ENCODE measurements at places on chromosomes 16 and 17. TPM values are rescaled to one million over a fixed set of nuclear protein-coding genes. Genes with fewer than 3 reads are reported as not detected.

DNA sequence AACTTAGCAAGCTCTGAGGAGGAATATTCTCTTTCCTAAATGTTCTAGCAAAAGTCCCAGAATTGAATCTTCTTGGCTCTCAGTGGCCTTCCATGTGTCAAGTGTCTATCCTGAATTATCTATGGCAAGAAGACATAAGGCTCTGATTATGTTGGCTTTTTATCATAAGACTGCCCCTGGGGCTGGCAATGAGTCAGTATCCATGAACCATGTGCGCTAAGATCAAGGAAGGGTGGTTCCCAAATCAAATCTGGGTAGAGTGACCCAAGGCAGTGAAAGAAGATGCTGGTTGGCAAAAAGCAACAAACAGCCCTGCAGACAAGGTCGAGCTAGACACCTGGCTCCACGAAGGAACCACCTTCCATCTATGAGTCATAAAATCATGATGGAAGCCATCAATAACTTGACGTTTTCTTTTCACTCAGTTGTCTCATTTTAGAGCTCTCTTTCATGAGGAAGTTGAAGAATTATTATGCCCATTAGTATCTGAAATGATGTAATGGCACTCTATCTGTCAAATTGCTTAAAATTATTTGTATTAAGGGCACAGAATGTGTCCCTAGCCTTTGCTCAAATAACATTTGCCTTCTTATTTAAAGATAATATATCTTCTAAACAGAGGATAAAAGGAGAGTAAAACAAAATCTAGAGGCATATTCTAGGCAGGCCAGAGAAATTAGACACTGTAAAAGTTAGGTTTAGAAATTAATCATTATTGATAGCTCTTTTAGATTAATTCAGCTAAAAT is 657.7 kb upstream of the GOT2 start:
- peaks cover under 1% of the 10 kb centered on the region for H3K27me3 ChIP-seq
- H3K4me3 ChIP-seq = no peak overlapping the region
- no peak for DNase-seq
- no peaks in the 10 kb centered on the region for H3K4me1 ChIP-seq

GRCh38 chr17:49851387-49852291 is 3.8 kb upstream of the TAC4 start:
- H3K27ac ChIP-seq = peak overlapping the region; percentile 84
- peaks cover 8% of the 10 kb centered on the region for H3K4me1 ChIP-seq
- H3K36me3 ChIP-seq = no peaks in the 10 kb centered on the region
- H3K27me3 ChIP-seq = peaks cover 25% of the 10 kb centered on the region

DNA sequence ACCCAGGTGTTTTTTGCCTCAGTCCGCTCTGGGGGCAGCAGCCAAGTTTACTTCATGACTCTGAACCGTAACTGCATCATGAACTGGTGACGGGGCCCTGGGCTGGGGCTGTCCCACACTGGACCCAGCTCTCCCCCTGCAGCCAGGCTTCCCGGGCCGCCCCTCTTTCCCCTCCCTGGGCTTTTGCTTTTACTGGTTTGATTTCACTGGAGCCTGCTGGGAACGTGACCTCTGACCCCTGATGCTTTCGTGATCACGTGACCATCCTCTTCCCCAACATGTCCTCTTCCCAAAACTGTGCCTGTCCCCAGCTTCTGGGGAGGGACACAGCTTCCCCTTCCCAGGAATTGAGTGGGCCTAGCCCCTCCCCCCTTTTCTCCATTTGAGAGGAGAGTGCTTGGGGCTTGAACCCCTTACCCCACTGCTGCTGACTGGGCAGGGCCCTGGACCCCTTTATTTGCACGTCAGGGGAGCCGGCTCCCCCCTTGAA is 2.1 kb upstream of the C17orf107 start:
- H3K27me3 ChIP-seq = no peaks in the 10 kb centered on the region
- H3K27ac ChIP-seq = no peak overlapping the region
- DNase-seq = no peak
- H3K4me1 ChIP-seq = no peaks in the 10 kb centered on the region
- peaks cover 19% of the 10 kb centered on the region for H3K36me3 ChIP-seq

DNA sequence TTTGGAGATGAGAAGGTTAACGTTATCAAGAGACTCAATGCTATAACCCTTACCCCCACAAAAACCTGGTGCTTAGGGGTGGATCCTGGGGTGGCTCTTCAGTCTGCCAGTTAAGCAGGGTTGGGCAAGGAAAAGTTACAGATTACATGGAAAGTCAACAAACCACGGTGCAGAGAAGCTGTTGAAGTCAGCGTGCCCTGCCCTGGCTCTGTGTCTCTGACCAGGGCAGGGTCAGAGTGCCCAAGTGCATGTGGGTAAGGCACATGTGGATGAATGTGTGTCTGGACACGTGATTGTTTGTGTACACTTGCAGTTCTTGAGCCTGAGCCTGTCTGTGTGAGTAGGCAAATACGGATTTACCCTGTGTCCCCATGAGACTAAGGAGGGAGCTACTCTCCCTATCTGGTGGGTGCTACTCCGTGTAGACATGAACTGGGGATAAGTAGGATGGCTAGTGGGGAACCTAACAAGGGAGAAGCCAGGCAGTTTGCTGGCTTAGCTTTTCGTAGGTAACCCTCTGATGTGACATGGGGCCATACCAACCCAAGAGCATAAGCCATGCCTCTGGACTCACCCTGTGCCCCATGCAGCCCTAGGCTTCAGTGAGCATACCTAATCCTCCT is 5.5 kb downstream of the IGFBP4 start:
- peaks cover 75% of the 10 kb centered on the region for H3K4me1 ChIP-seq
- no peaks in the 10 kb centered on the region for H3K27me3 ChIP-seq
- no peak for DNase-seq
- peak overlapping the region; percentile 96 for H3K4me3 ChIP-seq
- H3K36me3 ChIP-seq = peaks cover 57% of the 10 kb centered on the region

GRCh38 chr17:33962857-33963655 is 292.0 kb upstream of the CCL2 start:
- no peak overlapping the region for H3K4me3 ChIP-seq
- no peaks in the 10 kb centered on the region for H3K4me1 ChIP-seq
- H3K27ac ChIP-seq = no peak overlapping the region
- no peaks in the 10 kb centered on the region for H3K27me3 ChIP-seq

DNA sequence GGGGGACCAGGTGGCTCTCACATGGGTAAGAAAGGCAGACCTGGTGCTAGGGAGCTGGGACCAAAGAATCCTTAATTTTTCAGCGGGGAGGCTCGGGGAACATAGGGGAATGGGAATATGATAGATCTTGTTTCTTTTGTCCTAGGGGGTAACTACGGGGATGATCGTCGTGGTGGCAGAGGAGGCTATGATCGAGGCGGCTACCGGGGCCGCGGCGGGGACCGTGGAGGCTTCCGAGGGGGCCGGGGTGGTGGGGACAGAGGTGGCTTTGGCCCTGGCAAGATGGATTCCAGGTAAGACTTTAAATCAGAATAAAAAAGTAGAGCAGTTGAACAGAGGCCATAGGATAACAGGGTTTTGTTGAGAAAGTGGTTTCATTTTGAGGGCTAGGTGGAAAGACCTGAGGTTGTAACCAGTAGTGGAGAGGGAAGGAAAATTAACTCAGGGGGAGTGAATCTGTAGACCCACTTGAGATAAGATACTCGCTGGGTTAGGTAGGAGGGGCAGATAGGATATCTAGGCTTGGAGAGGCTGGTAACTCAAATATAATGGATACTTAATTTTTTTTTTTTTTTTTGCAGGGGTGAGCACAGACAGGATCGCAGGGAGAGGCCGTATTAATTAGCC is 11.0 kb downstream of the FUS start:
- H3K27ac ChIP-seq = no peak overlapping the region
- H3K4me3 ChIP-seq = no peak overlapping the region
- DNase-seq = no peak
- peaks cover 83% of the 10 kb centered on the region for H3K36me3 ChIP-seq
- peaks cover 4% of the 10 kb centered on the region for H3K4me1 ChIP-seq
- no peaks in the 10 kb centered on the region for H3K27me3 ChIP-seq

- no peaks in the 10 kb centered on the region for H3K27me3 ChIP-seq
- no peak overlapping the region for H3K4me3 ChIP-seq
- H3K4me1 ChIP-seq = peaks cover 2% of the 10 kb centered on the region
Measured at GRCh38 chr17:14205380-14205779, 31.3 kb downstream of the CDRT15 start.

- no peak for DNase-seq
- peaks cover 31% of the 10 kb centered on the region for H3K4me1 ChIP-seq
- no peak overlapping the region for H3K27ac ChIP-seq
- no peaks in the 10 kb centered on the region for H3K36me3 ChIP-seq
Measured at GRCh38 chr16:85167589-85168537, 55.6 kb upstream of the CIBAR2 start.

- no peak overlapping the region for H3K4me3 ChIP-seq
- no peak for DNase-seq
- peaks cover 2% of the 10 kb centered on the region for H3K36me3 ChIP-seq
- no peaks in the 10 kb centered on the region for H3K27me3 ChIP-seq
Measured at GRCh38 chr17:28738680-28739384, 5.0 kb upstream of the TRAF4 start.

DNA sequence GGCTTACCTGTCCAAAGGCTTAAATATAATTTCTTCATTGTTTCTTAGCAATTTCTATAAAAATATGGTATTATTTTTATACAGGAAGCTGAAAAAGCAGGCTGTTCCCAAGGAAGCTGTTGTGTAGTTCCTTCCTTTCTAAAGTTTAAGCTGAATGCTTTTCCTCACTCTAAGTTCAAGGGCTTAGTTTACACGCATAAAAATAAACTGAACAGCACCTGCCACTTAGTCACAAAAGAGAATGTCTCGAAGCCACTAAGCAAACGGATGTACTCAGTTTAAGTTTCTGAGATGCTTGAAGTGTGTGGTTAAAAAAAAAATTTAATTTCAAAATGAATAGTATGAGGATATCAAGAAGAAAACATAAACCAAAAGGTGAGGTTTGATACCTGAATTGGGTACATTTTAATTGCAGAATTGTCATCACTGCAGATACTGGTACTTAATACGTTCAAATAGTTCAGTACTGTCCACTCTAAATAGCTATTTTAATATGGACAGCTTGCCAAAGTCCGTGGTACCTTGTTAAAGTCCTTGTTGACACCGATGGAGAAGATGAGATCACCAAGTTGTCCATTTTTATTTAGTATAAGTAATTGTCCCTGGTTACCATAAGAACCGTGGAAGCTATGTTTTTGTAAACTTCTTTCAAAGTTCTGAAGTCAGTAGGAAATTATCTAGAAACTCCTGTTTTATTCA is 38.1 kb downstream of the MRTFB start:
- no peaks in the 10 kb centered on the region for H3K36me3 ChIP-seq
- H3K4me1 ChIP-seq = peaks cover 37% of the 10 kb centered on the region
- no peak overlapping the region for H3K27ac ChIP-seq
- H3K27me3 ChIP-seq = no peaks in the 10 kb centered on the region
- DNase-seq = no peak
- H3K4me3 ChIP-seq = no peak overlapping the region

DNA sequence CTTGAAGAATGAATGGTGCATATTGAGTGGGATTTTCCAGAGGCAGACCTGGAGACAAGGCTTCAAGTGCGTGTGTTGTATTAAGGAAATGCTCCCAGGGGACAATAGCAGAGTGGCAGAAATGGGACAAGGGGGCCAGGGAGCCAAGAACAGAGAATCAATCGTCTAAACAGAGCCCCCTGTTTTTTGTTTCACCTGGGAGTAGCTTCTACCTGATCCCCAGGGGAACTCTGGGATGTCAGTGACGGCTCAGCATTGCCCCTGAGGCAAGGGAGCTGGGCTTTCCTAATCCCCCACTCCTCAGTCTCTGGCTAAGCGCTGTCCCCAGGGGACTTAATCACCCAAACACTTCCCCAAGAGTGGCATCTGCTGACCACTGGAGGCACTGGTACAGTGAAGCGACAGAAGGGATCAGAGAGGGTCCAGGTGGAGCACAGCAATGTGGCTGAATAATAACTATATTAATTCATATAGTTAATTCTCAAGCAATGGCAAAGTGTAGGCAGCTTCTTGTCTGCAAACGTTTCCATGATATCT is 35.7 kb upstream of the C16orf78 start:
- no peak overlapping the region for H3K4me3 ChIP-seq
- H3K27me3 ChIP-seq = no peaks in the 10 kb centered on the region
- DNase-seq = no peak
- H3K4me1 ChIP-seq = no peaks in the 10 kb centered on the region
- H3K36me3 ChIP-seq = no peaks in the 10 kb centered on the region

DNA sequence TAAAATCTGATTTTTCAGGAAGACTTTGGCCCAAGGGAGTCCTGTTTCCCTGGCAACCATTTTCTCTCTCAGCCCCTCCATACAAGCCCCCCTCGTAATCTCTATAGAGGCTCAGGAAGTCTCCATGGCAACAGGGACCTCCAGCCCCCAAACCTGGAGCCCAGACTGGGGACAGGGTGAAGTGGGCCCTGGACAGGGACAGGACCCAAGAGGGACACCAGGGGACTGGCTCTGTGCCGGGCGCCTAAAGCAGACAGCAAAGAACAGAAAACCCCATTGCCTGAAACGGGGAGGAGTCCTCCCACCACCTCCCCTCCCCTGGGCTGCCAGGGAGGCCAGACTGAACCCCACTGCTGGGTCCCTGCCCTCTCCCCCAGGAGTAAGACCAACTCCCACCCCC is 40.6 kb downstream of the CPNE2 start:
- no peaks in the 10 kb centered on the region for H3K4me1 ChIP-seq
- H3K4me3 ChIP-seq = no peak overlapping the region
- H3K27me3 ChIP-seq = no peaks in the 10 kb centered on the region
- H3K36me3 ChIP-seq = no peaks in the 10 kb centered on the region

- H3K27me3 ChIP-seq = peaks cover 4% of the 10 kb centered on the region
- H3K4me3 ChIP-seq = no peak overlapping the region
- no peak for DNase-seq
- H3K4me1 ChIP-seq = peaks cover 3% of the 10 kb centered on the region
- no peaks in the 10 kb centered on the region for H3K36me3 ChIP-seq
Measured at GRCh38 chr17:76517638-76518038, 16.4 kb upstream of the RHBDF2 start.

DNA sequence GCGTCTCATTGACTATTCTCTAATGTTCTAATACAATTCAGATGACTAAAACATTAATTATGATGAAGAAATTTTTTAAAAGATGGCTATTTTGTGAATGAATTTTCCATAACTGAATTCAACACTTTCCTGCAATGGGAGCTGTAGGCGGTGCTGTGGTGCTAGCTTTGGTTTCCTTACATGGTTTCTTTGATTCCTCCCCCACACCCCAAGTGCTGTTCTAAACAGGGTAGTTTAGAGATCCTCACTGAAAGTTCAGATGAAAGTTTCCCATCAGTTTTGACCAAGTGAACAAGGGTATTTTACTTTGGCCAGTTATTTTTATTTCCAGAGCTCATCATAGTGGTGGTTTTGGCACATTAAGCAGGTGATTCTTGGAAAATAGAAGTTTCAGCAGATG is 26.0 kb upstream of the MRC2 start:
- H3K27ac ChIP-seq = no peak overlapping the region
- DNase-seq = no peak
- no peak overlapping the region for H3K4me3 ChIP-seq
- H3K4me1 ChIP-seq = peaks cover 17% of the 10 kb centered on the region
- H3K36me3 ChIP-seq = peaks cover 58% of the 10 kb centered on the region

- H3K4me3 ChIP-seq = no peak overlapping the region
- H3K4me1 ChIP-seq = peaks cover 35% of the 10 kb centered on the region
- peak; percentile 17 for DNase-seq
- no peaks in the 10 kb centered on the region for H3K36me3 ChIP-seq
- H3K27me3 ChIP-seq = no peaks in the 10 kb centered on the region
Measured at GRCh38 chr17:15914400-15915170, 30.3 kb upstream of the ADORA2B start.

The LDHD gene
- 1.2 TPM for total RNA-seq

The KAT2A gene
- 38.5 TPM for total RNA-seq

The KRT39 gene
- total RNA-seq = not detected

The CBFA2T3 gene
- not detected for total RNA-seq

The VTN gene
- total RNA-seq = 0.97 TPM

The SMIM5 gene
- total RNA-seq = 0.24 TPM

Measured in osteocyte (in vitro differentiated cells).